ENCODE measurements at places on chromosomes 5 and 9. TPM values are rescaled to one million over a fixed set of nuclear protein-coding genes. Genes with fewer than 3 reads are reported as not detected.

DNA sequence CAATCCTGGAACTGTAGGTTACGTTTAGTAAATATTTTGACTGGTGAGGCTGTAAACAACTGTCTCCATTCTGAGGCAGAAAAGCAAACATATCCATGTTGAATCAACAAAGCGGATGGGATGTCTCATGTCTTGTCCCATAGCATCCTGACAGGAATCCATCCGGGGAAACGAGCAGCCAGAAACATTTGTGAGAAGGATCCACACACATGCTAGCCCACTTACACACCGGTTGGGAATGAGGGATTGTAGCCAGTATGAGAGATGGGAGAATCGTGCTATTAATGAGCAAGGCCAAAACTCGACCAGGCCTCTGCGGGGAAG, 117.5 kb downstream of the FSTL4 start:
- DNase-seq, result no peak

GRCh38 chr5:33582417-33582816, 141.7 kb downstream of the TARS1 start:
- no peak for DNase-seq

- DNase-seq, result no peak
Observed at GRCh38 chr9:113341712-113342410, 1.8 kb upstream of the WDR31 start.

DNA sequence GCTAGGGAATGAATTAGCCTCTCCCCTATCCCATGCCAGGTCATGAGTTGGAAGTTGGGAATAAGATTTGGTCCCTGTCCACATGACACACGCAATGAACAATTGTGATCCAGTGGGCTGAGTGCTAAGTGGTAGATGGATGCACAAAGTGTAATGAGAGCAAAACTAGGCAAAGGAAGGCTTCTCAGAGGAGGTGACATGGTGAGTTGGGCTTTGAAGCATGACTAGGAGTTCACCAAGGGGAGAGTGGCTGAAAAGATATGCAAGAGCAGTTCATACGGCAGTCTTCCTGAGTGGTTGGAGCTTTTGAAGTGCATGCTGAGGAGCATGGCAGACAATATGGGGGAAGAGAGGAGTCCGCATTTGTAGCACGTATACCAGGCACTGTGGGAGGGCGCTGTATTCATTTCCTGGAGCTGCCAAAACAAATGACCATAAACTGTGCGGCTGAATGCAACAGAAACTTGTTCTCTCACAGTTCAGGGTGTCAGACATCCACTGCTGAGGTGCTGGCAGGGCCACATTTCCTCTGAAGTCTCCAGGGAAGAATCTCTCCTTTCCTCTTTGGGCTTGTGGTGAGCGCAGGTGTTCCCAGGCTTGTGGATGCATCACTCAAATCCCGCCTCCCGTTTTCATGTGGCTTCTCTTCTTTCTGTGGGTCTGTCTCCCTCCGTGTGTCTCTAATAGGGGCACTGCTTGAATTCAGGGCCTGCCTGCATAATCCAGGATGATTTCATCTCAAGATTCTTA, 49.5 kb downstream of the NSG2 start:
- no peak for DNase-seq

Gene RANBP3L
- 0.53 TPM for polyA plus RNA-seq

Gene WASHC1
- polyA plus RNA-seq, result 33.4 TPM

Gene LAMC3
- 2.1 TPM for polyA plus RNA-seq

Gene AJM1
- polyA plus RNA-seq, result 2.8 TPM

Measured in hindlimb muscle (tissue), 1 donor.